Activated gamma-delta T cell (primary cell): ENCODE measurements at places on chromosomes 3 and 15.

- no peak for DNase-seq
Measured at GRCh38 chr3:71132995-71133730, 450.4 kb downstream of the FOXP1 start.

- DNase-seq: no peak
Measured at GRCh38 chr3:61912158-61912557, 350.8 kb downstream of the PTPRG start.

DNA sequence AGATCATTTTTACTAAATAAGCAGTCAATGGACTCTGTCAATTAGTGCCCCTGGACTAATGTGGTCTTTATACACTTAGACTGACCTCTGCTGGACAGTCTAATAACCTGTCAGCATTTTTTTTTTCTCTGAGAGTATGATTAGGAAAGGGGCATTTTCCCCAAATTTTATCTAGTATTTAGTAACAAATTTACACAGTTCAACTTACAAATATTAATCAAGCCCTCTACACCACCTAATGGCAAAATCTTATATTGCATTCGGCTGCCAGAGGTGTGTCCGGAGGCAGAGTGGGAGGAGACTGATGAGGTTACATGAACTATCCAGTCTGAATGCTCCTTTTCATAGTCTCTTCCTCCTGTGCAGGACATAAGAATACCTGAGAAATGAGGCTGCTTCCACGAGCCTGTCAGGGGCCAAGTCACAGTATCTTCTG is 36.0 kb upstream of the COLQ start:
- no peak for DNase-seq

- no peak for DNase-seq
Measured at GRCh38 chr15:25609371-25609770, 170.5 kb upstream of the UBE3A start.

GRCh38 chr3:141629976-141630375 is 108.1 kb upstream of the RNF7 start:
- DNase-seq: no peak

DNA sequence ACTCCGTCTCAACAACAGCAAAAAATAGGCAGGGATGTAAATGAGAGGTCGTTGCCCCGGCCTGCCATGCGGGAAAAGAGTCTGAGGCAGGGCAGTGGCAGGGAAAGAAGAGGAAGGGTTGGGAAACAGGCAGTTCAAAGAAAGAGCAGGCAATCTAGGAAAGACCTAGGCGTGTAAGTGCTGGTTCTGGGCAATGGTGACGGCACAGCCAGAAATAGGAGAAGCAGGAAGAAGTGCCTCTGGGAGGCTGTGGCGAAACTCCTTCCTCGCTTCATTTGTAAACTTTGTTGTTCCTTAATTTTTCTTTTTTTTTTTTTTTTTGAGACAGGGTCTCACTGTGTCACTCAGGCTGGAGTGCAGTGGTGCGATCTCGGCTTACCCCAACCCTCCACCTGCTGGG is 4.3 kb downstream of the SLC51A start:
- no peak for DNase-seq

DNA sequence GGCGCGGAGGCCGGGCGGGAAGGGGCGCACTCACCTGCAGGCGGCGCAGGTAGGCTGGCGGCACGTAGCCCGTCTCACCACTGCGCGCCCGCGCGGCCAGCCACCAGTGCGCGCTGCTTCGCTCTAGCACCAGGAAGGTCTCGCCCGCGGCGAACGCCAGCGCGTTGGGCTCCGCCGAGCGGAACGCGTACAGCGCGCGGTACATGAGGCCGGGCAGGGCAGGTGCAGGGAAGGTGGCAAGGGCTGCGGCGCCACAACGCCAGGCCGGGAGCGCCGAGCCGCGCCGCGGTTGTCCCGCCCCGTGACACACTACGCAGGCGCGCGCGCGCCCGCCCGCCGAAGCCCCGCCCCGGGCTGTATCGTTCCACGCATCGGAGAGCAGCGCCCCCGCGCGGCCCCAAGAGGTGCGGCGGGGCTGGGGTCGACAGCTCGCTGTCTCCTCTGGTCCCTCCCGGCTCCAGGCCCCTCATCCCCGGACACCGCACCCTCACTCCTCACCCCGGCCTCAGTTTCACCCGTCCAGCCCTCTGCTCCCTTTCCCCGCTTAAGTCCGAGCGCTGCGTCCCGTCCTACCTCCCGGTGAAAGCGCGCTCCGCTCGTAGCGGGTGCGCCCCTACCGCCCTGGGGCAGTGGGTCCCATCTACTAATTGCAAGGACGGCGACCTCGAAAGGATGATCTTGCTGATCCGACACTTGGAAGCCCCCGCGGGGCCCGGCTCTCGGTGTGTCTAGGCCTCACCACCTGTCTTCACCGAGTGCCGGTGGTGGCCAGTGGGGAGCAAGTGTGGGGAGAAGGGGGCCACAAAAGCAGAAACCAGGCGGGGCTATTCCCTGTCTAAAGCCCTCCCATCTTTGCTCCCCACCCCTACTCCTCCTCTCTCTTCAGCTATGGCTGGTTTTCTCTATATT is at the start of gene NCKIPSD:
Gene NCKIPSD (minus strand): TSS at position 313 of the 909 bp plus-strand sequence. CDS start 108 bp downstream, at position 205.
- DNase-seq: peak; percentile 85

- DNase-seq: no peak
Measured at GRCh38 chr3:172581757-172582166, 58.5 kb upstream of the TNFSF10 start.

DNA sequence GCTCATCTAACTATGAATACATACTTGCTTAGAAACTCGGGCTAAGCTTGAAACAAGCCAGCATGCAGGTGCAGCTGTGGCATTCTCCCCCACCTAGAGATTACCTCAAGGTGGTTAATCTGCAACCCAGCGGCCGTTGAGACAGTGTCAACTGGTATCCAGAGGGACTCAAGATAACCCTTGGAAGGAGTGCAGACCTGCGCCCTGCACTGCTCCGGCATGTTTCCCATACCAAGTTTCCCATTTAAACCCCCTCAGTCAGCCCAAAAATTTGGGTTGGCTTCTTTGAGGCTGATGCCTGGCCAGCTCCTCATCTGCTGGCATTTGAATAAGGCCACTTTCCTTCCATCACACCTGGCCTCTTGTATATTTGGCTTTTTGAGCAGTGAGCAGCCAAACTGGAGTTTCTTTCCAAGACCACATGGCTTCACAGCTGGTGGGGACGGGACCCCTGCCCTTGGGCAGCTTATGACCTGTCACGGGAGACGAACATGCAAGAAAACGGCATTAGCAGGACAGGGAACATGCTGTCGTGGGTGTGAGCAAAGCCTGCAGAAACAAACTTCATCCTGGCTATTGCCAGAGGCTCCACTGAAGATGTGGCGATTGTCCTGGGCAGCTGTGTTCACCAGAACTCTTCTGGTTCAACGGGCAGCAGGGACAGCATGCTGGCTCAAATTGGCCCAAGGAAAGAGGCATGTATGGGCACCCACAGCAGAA is 98.2 kb downstream of the PLXNA1 start:
- DNase-seq: no peak

DNA sequence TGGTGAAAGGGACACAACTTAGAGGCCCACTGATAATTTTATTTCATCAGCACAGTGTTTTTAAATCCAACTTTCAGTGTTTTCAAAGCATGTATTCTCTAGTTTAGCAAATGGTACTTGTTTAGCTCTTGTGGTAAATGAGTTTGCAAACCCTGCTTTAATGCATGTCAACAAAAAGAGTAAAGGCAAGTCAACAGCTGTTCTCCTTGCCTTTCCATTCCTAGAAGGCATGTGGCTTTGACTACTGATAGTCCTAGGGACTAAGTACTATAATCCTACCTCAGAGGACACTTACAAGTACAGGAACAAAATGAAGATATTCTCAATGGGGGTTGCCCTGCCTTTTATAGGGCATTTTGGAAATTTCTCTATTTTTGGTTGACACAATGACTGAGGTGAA is 13.1 kb downstream of the NPTN start:
- no peak for DNase-seq
